Lung (tissue), 17 donors: ENCODE measurements at places on chromosomes 1 and 21. TPM values are rescaled to one million over a fixed set of nuclear protein-coding genes. Genes with fewer than 3 reads are reported as not detected.
A peak's percentile ranks its signal among the peaks of the same experiment; 100 is the strongest.

- DNase-seq: peak; percentile 88
Measured at GRCh38 chr1:36083635-36084496, at the start of gene TEKT2. Gene TEKT2 (plus strand): TSS chr1:36084094. CDS start chr1:36084922, 828 bp downstream.

The KLHL17 gene
- 15.2 TPM for polyA plus RNA-seq

The C1orf56 gene
- polyA plus RNA-seq: 3.5 TPM

The RBM11 gene
- polyA plus RNA-seq: 2.0 TPM
